Sigmoid colon (tissue), 7 donors: ENCODE measurements at places on chromosomes 5 and 9. TPM values are rescaled to one million over a fixed set of nuclear protein-coding genes. Genes with fewer than 3 reads are reported as not detected.
A peak's percentile ranks its signal among the peaks of the same experiment; 100 is the strongest.

GRCh38 chr9:91837981-91838731 lies 111.9 kb downstream of the ROR2 start:
- DNase-seq, result peak; percentile 85

IL33 gene
- total RNA-seq, result 38.3 TPM

MOB3B gene
- total RNA-seq, result 19.7 TPM

CDX1 gene
- 0.71 TPM for total RNA-seq

ZDHHC21 gene
- 15.6 TPM for total RNA-seq

DNA sequence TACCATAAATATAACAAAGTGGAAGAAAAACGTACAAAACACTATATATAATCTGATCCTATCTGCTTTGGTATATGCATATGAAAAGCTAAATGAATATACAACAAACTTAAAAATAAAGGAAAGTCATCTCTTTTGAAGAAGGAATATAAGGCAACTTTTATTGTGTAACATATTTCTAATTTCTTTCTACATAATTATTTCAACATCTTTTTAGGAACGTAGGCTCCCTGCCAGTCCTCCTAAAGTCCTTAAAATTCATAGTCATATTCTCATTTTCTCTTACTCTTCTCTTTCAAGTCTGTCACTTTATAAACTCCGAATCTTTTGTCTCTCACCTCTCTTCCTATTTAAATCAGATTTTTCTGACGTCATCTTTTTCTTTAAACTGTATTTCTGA lies 9.6 kb downstream of the DEPDC1B start:
- no peak for DNase-seq

MYORG gene
- 23.5 TPM for total RNA-seq

DNA sequence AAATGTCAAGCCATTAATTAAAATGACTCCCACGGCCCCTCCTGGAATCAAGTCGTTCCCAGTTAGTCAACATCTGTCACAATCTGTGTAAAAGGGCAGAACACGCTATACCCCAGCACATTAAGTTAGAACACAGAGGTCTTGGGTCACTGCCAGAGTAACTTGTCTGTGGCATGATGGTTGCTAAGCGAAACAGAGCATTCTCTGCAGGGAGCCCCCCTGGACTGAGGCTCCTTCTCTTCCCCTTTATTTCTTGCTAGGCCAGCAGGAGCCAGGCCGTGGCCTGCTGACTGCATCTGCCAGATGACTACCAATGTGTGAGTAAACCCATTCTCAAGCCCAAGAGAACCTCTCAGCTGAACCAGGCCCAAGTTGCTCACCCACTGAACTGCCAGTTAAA lies 51.9 kb upstream of the ZBED3 start:
- DNase-seq, result no peak

DNA sequence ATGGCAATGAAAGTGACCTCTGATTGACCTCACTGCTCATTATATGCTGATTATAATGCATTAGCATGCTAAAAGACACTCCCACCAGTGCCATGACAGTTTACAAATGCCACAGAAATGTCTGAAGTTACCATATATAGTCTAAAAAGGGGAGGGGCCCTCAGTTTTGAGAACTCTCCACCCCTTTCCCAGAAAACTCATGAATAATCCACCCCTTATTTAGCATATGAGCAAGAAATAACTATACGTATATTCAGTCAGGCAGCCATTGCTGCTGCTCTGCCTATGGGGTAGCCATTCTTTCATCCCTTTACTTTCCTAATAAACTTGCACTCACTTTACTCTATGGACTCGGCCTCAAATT lies 163.1 kb downstream of the ESM1 start:
- DNase-seq, result no peak

DND1 gene
- 0.36 TPM for total RNA-seq

DNA sequence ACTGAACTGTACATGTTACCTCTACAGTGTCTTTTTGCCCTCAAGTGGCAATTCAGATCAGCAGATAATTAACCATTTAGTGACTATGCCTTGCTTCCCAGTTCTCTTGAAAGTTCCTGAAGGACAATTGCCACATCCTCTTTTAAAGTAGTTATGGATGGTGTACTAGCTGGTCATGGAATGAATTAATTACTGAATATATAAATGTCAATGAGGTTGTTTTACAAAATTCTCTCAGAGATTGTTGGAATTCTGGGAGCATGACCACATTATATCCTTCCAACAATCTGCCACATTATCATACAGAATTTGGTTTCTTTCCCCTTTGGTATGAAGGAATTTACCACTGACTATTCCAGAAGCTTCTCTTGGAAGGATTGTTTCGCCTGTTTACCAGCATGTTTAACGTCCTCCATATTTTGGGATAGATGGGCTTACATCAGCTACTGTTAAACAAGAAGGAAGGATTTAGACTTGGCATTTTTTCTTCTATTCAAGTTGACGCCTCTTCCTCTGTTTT lies 176.4 kb downstream of the CD180 start:
- no peak for DNase-seq

AGXT2 gene
- total RNA-seq, result not detected

GRCh38 chr5:135480511-135480910 lies 28.4 kb upstream of the TIFAB start:
- peak; percentile 29 for DNase-seq

OR1Q1 gene
- total RNA-seq, result not detected

ZNF79 gene
- 10.9 TPM for total RNA-seq

DNA sequence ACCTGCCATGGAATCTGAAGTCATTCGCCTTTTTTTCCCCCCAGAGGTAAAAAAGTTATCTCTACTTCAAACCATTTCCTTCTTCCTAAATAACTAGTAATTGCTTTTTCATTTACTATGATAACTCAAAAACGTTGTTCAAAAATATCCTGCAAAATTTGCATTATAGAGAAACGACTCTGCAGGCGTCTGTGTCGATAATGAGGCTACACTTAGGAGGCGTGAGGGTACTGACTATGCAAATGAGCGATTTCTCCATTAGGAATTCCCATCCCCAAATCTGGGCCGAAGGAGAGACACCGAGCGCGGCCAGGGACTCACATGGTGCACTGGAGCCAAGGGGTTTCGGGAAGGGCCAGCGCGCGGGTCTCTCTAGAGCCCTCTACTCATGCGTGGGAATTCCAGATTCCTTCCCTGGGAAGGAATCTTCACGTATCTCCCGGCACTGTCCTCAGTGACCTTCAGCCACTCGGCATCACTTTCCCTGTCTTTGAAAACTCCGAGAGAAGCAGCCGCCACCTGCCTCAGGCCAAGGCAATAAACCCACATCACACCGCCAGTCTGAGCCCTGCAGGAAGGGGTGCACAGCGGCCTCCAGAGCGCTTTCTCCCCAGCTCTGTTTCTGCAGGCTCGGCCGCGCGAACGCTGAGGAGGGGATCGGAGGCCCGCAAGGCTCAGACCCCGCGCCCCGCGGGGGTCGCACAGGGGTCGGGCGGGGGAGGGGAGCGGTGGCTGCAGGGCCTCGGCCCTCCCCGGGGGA lies 718 bp upstream of the DENND4C start:
- DNase-seq, result peak; percentile 83

CYLC2 gene
- not detected for total RNA-seq

CCL28 gene
- 0.49 TPM for total RNA-seq

TCOF1 gene
- 28.1 TPM for total RNA-seq

MEGF10 gene
- total RNA-seq, result 3.3 TPM

DNA sequence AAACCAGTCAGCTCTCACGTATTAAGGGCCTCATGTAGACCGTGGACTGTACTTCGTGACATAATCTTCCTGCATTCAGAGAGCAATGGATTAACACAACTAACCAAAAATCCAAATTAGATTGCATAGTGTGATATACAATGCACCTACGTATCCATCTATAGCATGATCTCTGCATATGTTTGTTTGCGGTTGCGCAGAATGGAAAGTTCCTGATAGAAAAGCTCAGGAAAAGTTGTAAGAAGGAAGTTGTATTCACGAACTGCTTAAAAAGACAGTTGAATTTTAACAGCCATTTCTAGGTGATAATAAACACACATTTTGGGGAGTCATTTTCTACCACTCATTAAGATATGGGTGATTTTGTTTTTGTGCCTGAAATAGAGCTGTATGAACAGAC lies 869.0 kb downstream of the TLE4 start:
- DNase-seq, result no peak

DNA sequence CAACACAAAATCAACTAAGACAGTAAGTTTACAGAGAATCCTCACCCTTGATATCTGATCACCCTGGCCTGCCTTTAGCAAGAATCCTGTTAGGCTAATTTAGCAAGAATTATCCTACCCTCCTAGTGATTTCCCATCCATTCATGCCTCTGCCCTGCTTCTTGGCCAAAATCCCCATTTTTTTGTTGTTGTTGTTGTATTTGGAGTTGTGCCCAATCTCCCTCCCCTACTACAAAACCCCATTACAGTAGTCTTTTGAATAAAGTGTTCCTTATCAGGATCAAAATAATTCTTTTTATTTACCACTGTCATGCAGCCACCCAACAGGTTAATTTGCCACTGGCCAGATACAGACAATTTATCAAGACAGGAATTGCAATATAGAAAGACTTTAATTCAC lies 58.5 kb upstream of the CLINT1 start:
- DNase-seq, result no peak

PCDHGA8 gene
- total RNA-seq, result 7.8 TPM

MPDZ gene
- total RNA-seq, result 62.9 TPM

GRCh38 chr5:125326150-125326510 lies 579.7 kb upstream of the ZNF608 start:
- DNase-seq, result no peak

GRCh38 chr5:124941051-124942049 lies 194.9 kb upstream of the ZNF608 start:
- no peak for DNase-seq

DNA sequence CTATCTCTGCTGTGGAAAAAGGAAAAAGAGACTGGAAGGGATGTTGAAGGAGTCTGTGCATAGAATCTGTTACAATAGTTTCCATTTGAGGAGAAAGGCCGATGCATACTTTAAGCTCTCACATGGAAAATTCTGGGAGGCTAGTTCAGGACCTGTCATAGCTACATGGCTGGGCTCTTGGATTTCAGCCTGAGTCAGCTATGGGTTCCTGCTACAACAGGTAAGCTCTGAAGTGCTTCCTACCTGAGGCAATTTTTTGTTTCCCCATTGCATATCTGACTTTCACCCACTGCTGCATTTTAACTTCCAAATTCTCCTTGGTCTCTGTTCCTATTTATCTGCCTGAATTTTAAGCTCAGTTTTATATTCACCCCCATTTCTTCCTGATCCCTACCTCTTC lies 310.7 kb downstream of the RAB3C start:
- DNase-seq, result no peak

- DNase-seq, result no peak
Measured at GRCh38 chr5:77645158-77645994, 6.9 kb upstream of the OTP start.

SLC4A9 gene
- not detected for total RNA-seq

- DNase-seq, result no peak
Measured at GRCh38 chr5:2032432-2032831, 149.7 kb upstream of the IRX4 start.

DNA sequence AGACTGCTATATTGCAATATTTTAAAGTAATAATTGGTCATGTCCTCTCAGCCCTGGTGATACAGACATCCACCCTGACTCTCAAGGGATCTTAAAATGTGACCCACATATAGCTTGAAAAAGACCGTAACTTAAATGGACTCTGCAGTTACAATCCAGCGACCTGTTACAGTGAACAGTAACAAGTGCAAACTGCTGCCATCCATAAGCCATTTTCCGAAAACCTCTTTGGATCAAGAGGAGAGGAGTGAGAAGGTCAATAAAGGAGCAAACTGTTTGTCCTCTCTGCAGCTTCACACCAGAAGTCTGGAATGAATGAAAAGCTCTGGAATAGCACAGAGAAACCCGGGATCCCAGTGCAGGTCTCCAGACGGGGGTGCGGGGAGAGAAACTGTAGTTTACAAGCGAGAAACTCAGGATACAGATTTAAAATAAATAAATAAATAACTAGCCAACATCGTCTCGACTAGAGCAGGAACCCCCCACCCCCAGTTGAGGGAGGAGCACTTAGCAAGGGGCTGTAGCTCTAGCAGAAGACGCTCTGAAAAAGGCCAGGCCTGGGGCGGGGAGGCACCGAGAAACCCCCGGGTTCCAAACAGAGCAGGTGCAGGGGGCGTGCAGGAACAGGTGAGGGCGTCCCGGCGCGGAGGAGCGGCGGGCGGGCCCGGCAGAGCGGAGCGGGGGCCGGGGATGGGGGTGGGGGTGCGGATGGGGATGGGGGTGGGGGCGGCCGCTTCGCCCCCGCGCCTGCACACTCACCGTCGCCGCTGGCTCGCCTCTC lies 572 bp downstream of the ZDHHC21 start:
- DNase-seq, result no peak

DNA sequence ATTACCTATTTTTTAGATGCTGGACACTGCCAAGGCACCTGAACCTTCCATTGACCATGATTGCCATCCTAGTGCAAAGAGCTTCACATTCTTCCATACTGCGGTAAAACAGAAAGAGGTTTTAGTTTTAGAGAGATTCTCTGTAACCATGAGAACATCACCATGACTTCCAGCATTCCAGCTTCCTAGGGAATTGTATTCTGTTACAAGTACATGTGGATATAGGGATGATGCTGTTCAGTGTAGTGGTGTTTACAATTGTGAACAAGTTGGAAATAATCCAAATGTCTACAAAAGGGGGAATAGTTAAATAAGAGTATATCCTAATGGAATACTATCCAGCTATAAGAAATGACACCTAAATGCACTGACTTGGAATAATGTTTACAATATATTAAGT lies 22.4 kb downstream of the NIPSNAP3B start:
- DNase-seq, result no peak

- no peak for DNase-seq
Measured at GRCh38 chr5:145925353-145925752, 11.0 kb upstream of the SH3RF2 start.

GRCh38 chr5:58188262-58188651 lies 271.6 kb downstream of the PLK2 start:
- no peak for DNase-seq

DNA sequence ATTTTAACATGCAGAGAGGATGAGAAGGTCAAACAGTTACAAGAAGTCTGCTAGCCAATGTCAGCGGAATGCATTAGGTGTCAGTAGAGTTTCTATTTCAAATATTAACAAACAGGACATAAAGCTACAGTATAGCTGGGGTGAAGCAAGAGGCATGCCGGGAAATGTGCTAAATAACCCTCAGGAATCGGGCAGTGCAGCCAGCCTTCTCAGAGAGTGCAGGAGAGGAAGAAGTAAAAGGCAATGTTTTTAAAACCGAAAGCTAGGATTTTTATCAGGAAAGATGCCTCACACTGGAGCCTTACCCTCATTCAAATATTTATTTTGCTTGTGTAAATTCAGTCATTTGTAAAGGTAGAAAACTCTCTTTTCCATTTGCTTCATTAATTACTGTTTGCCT lies 59.1 kb upstream of the SH3GL2 start:
- DNase-seq, result no peak

CCDC183 gene
- total RNA-seq, result 1.1 TPM

SLC27A4 gene
- total RNA-seq, result 12.2 TPM

GRCh38 chr9:34001298-34001697 lies 47.4 kb downstream of the UBAP2 start:
- no peak for DNase-seq
